Activated CD4-positive, alpha-beta T cell treated with anti-CD3 and anti-CD28 coated beads, Interleukin-2, amount 10 ng/mL, durations not matched to agents 7 days and 5 days (primary cell): ENCODE measurements at places on chromosomes 11 and 22.

- DNase-seq = no peak
Measured at GRCh38 chr22:44797181-44797725, 44.9 kb downstream of the ARHGAP8 start.

- DNase-seq = no peak
Measured at GRCh38 chr22:42979606-42980005, 35.3 kb downstream of the PACSIN2 start.

DNA sequence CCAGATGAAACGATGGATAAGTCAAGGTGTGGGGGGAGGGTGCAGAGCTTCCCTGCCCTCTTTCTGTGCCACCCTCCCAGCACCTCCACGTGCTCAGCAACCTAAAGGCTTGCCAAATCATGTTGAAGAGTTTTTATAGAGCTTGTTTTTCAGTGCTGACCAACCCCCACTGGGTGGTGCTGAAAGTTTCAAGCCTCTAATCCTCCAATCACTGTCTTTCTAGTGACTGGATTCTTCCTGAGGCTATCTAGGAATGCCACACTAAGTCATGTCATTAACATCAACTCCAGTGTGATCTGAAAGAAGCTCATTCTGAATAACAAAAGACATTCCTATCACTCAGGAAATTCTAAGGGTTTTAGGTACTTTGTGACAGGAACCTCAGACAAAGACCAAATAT is 382.6 kb downstream of the DYNC2H1 start:
- no peak for DNase-seq

DNA sequence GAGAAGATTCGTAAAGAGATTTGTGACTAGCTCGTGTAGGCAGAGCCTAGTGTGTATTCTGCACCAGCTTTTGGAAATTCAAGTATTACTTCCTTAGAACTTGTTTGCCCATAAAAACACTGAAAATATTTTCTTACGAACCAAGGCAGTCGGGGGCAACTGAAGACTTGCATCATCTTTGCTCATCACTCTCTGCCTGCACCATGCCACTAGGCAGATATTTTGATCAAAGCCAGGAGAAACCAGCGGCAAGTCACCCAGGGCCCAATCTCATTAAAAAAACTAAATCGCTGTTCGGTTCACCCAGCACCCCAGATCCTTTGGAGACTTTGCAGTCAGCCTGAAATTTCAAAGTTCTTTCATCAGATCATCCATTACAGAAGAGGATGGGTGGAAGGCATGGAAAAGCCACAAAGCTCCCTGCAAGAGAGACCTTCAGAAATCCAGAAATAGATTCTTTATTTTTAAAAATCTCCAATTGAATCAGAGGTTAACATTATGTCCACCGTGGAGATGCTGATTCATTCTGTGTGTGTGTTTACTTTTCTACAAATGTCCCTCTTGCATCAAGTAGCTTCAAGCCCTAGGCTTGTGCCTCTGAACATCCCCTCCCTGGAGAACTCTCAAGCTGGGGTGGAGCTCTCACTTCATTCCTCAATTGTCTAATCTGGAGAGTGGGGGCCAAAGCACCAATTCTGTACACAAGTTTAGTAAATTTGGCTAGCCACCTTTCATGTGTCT is 78.4 kb downstream of the ETS1 start:
- DNase-seq = no peak

GRCh38 chr22:45502215-45503049 is at the start of gene FBLN1:
FBLN1 (plus strand) TSS chr22:45502883; CDS start chr22:45502986, 103 bp downstream.
- no peak for DNase-seq
